GM12878 (cell line): ENCODE measurements at places on chromosomes 11 and 22. TPM values are rescaled to one million over a fixed set of nuclear protein-coding genes. Genes with fewer than 3 reads are reported as not detected.

DNA sequence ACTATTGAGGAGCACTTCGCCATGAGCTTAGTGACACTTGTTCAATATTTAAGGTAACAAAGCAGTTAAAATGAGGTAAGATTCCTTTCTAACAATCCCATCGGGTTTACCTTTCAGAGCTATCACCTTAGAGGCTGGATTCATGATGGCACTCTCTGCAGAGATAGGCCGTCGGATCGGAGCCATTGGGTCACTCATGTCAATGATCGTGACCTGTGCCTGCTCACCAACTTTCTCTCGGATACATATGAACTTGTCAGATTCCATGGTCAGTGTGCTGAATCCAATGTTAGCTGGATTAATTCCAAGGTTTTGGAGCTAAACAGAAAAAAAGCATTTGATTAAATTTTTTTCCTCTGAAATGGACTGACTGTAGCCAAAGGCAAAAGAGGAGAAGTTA is 16.0 kb downstream of the CLTCL1 start:
- no peak for DNase-seq

- DNase-seq = no peak
Observed at GRCh38 chr11:120828847-120829246, 195.1 kb upstream of the TBCEL start.

- no peak for DNase-seq
Observed at GRCh38 chr11:35365961-35366360, 53.4 kb downstream of the SLC1A2 start.

DNA sequence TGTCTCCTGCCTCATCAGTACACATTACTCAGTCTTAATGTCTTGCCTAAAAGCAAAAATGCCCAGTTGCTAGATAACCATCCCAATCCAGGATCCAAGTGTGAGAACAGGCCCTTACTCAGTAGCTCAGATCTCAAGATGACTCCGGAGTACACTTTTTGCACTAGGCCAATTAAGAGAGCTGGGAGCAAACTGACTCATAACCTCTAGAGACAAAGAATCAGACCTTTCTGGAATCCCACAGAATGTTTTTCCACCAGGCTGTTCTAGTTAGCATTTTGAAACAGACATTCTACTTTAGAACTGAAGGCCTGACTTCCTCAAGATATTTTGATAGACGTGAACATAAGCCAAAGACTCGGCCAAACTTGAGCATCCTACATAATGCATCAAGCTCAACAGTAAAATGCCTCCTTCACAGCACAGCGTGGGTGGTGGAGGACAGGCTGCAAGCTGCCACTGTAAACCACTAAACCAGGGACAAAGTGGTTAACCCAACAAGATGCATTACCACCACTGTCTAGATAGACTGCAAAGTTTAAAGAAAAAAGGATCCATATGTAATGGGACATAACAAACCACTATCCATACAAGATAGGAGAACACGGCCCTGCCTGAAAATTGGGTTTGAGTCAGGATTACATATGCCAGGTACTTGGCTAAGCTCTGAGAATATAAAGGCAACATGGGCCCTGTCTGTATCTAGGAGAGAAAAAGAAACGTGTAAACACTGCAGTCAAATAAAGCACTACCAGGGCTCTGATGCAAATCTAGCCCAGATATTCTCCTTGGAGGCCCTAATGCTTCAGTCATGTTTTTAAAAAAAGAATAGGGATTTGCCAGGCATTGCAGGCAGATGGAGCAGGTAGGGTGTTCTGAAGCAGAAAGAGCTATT is 48.3 kb downstream of the MYH9 start:
- no peak for DNase-seq

- no peak for DNase-seq
Observed at GRCh38 chr11:110165039-110165925, 72.1 kb downstream of the ZC3H12C start.

- no peak for DNase-seq
Observed at GRCh38 chr11:66450560-66450959, 11.9 kb upstream of the MRPL11 start.

- DNase-seq = peak; percentile 63
Observed at GRCh38 chr22:40400159-40400558, 29.8 kb downstream of the SGSM3 start.

- DNase-seq = no peak
Observed at GRCh38 chr22:28969401-28970168, 86.2 kb downstream of the ZNRF3 start.

DNA sequence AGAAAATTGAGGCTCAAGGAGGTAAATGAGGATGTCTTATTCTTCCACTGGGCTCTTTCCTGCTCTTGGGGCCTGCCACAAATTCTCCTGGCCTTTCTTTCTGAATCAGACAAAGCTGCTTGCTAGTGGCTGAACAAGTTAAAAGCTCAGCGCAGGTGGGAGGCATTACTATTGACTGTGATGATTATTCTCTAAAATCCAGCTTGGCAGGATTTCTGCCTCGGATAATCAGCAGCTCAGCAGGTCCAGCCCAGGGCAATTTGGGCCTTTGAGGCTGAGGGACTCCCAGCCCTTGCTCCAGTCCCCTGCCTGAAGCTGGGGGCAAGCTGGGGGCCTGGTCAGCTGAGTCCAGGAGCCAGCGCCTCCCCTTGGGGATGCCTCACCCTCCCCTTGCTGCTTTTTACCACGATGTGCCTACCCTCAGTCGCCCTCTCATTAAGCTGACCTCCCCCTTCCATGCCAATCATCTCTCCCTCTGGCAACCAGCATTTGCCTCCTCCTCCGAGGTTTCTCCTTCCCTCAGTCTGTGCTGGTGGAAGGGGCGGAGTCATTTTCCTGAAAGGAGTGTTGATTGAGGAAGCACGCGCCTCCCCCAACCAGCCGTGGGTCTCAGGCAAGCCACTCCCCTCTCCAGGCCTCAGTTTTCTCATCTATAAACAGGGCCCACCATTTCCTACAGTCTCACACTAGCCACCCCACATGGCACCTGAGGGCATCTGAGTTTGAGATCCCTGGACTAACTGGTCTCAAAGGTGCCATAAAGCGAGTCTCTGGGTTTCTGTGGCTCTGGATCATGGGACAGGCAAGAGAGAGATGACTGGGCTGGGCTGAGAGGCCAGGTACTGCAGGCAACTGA is 60.6 kb upstream of the PRDM11 start:
- no peak for DNase-seq

- no peak for DNase-seq
Observed at GRCh38 chr11:2802389-2803185, 83.0 kb downstream of the CDKN1C start.

- DNase-seq = peak; percentile 16
Observed at GRCh38 chr11:75280227-75280701, 39.7 kb downstream of the TPBGL start.

GRCh38 chr11:77155082-77155475 is 27.0 kb downstream of the MYO7A start:
- DNase-seq = no peak

The RFPL1 gene
- total RNA-seq = not detected in 2 replicates

The WBP2NL gene
- 1.5 and 1.8 TPM in 2 replicates for total RNA-seq

The PLAAT5 gene
- total RNA-seq = not detected in 2 replicates

The PRG2 gene
- 1.7 and 2.0 TPM in 2 replicates for total RNA-seq

The PHRF1 gene
- total RNA-seq = 39.4 and 43.5 TPM in 2 replicates

The MS4A2 gene
- total RNA-seq = not detected in 2 replicates
